PC-9 (cell line): ENCODE measurements at places on chromosomes 12 and 14. TPM values are rescaled to one million over a fixed set of nuclear protein-coding genes. Genes with fewer than 3 reads are reported as not detected.

DNA sequence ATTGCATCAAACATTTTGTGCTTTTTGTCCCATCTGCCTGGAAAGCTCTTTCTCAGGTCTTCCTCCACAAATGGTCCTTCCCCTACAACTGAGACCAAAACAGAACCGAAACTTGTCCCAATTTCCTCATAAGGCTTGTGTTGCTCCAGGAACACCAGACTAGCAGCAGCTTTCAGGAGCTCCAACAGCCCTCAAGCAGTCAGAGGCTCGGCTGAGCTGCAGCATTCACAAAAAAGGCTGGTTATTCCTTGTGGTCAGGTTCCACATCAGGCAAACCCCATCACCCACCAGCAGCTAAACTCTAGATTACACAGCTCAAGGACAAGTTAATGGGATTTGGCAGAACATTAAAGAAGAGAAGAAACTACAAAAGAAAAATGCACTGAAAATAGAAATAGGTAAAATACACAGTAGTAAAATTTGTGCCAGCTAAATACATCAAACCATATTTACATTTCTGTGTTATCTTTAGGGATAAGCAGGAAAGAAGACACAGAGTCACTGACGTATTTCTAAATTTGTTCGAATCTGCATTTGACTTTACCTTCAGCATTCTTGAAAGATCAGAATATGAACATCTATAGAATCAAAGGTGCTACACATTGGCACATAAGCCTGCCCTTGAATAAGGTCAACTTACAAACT lies 141.2 kb downstream of the STXBP6 start:
- no peak overlapping the region for H3K4me3 ChIP-seq
- H3K36me3 ChIP-seq: no peaks in the 10 kb centered on the region

DNA sequence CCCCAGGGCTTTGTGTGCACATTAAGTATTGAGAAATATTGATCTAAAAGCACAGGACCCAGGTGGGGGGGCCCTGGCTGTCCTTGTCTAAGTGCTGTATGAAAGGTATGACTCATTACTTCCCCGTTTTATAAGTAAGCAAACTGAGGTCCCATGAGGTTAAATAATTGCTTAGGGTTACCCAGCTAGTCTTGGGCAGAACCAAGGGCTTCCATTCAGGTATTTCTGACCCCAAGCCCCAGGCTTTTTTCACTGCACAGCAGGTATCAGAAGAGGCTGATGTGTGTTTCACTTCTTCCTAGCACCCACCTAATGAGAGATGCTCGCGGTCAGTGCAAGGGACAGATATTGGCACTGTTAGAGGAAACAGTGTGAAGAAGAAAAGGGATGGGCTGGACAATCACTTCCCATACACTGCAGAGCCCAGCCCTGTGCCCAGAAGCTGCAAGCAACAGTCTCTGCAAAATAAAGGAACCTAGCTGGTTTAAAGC lies 4.7 kb upstream of the TC2N start:
- peak overlapping the region; percentile 29 for H3K27ac ChIP-seq
- no peaks in the 10 kb centered on the region for H3K36me3 ChIP-seq
- peak; percentile 43 for DNase-seq
- no peaks in the 10 kb centered on the region for H3K27me3 ChIP-seq

- H3K27me3 ChIP-seq: no peaks in the 10 kb centered on the region
- no peak overlapping the region for H3K27ac ChIP-seq
- no peaks in the 10 kb centered on the region for H3K36me3 ChIP-seq
- H3K4me3 ChIP-seq: no peak overlapping the region
- no peak for DNase-seq
Measured at GRCh38 chr14:35999294-35999693, 173.2 kb downstream of the BRMS1L start.

The PRR4 gene
- total RNA-seq: 5.1 and 7.1 TPM in 2 replicates

DNA sequence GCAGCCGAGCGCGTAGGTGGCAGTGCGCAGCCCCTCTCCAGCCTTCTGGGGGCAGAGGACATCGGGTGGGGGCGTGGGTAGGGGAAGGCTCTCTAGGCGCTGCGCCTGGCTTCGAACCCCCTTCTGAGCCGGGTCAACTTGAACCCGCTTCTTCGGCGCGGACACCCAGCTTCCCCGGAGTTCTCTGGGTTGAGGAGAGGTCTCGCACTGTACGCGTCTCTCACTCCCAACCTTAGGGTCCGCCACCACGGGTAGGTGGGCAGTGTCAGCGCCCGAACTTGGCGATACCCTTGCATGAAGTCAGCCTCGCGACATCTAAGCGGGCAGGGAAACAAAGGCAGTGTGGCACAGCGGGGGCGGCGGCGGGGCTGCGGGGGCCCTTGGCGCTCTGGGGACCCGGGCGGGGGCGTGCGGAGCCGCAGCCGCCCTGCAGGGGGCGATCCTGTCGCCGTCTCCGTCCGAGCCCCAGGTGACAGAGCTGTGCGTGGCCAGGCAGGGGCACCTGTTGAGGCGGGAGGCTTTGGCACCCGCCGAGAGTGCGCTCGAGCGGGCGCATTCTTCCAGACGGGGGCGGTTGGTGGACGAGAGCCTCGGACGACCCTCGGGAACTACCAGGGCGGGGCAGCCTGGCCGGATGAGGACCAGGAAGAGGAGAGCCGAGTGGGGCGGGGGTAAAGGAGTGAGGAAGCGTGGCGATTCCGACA lies 1.1 kb downstream of the GALNT16 start:
- H3K36me3 ChIP-seq: no peaks in the 10 kb centered on the region
- no peak overlapping the region for H3K4me3 ChIP-seq
- no peaks in the 10 kb centered on the region for H3K4me1 ChIP-seq
- peak; percentile 48 for DNase-seq
- H3K27ac ChIP-seq: no peak overlapping the region
- H3K27me3 ChIP-seq: peaks cover 20% of the 10 kb centered on the region; the same call in 1 of the 2 replicates

- H3K36me3 ChIP-seq: no peaks in the 10 kb centered on the region
- no peak for DNase-seq
- peak overlapping the region; percentile 61 for H3K27ac ChIP-seq
- H3K4me1 ChIP-seq: peaks cover 24% of the 10 kb centered on the region
- no peak overlapping the region for H3K4me3 ChIP-seq
Measured at GRCh38 chr14:22466491-22466890, 122.5 kb downstream of the DAD1 start.
